Spinal cord (tissue), 10 donors: ENCODE measurements at places on chromosomes 11 and 22.

- H3K27me3 ChIP-seq: no peaks in the 10 kb centered on the region
- H3K36me3 ChIP-seq: peaks cover 53% of the 10 kb centered on the region
- DNase-seq: no peak
- H3K27ac ChIP-seq: peak overlapping the region; percentile 6
These were observed 30.3 kb upstream of the NAP1L4 start for GRCh38 chr11:3022300-3022967.

DNA sequence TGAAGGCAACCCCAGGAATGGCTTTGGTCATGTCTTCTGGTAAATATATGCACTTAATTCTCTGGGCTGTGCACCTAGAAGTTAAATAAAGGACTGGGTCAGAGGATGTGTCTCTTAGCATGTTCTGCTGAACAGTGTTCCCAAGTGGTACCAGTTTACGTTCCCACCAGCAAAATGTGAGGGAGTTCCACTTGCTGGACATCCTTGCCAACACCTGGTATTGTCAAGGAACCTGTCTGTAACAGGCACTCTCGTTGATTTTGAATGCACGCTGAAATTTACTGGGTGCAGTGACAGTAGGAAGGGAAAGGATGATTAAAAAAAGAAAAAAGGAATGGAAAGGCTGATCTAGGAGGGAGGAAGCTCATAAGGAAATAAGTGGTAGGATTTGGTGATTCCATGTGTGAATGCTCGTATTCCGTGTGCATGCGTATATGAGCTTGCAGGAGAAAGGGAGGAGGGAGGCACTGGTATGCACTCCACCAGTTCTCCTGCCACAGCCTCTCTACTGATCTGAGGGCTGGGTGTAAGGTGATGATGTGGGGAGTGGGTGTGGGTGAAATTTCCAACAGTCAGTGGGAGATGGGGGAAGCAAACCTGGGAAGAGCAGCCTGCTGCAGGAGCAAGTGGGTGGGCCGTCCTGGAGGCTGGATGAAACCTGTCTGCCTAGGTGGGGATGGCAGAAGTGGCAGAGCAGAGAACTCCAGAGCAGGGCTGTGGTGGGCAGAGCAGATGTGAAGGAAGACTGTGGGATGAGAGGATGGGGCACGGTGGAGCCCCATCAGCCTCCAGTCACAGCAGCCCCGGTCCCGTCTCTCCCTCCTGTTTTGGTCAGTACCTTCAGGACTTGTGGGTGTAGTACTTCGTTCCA is 15.0 kb downstream of the MED15 start:
- H3K4me3 ChIP-seq: no peak overlapping the region
- no peak for DNase-seq
- no peak overlapping the region for H3K27ac ChIP-seq
- H3K27me3 ChIP-seq: no peaks in the 10 kb centered on the region
- peaks cover 37% of the 10 kb centered on the region for H3K36me3 ChIP-seq
- peaks cover 19% of the 10 kb centered on the region for H3K4me1 ChIP-seq

DNA sequence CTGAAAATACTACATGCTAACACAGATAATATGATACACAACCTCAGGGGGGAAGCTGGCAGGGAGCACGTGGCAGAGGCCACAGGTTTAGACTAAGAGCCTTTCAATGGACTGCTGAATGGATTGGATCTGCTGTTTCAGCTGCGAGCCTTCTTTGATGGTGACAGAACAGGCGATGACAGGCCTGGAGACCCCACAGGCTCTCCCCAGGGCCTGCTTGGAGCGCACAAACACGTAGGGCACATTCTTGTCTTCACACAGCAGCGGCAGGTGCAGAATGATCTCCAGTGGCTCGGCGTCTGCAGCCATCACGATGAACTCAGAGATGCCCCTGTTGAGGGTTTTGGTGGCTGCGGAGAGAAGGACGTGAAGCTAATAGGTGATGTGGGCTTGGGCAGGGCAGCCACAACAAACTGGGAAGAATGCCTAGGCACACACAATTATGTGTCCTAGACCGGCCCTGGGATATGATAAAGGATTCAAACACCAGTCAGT is 13.8 kb downstream of the SNU13 start:
- no peaks in the 10 kb centered on the region for H3K27me3 ChIP-seq
- peaks cover 51% of the 10 kb centered on the region for H3K36me3 ChIP-seq
- no peak overlapping the region for H3K4me3 ChIP-seq
- no peaks in the 10 kb centered on the region for H3K4me1 ChIP-seq
- no peak for DNase-seq
- H3K27ac ChIP-seq: no peak overlapping the region

DNA sequence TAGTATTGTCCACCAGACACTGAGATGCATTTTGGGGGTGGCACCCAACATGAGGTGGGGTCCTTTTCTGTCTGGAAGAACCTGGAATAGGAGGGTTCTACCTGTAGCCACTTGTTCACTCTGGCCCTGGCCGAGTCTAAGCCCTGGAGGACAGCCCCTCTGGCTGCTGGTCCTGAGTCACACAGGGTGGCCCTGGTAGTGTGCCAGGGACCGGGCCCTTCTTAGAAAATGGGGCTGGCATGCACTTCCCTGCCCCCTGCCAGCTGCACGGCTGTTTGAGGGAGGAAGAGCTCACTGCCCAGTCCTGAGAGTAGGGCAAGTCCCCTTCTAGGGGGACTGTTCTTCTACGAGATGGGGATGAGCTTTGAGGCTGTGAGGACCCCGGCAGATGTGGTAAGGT is 2.2 kb downstream of the PLCB3 start:
- H3K27me3 ChIP-seq: peaks cover 6% of the 10 kb centered on the region
- no peak overlapping the region for H3K27ac ChIP-seq
- peak; percentile 74 for DNase-seq
- peaks cover 38% of the 10 kb centered on the region for H3K36me3 ChIP-seq
- H3K4me3 ChIP-seq: no peak overlapping the region
